ENCODE measurements at places on chromosomes 7 and 10.

DNA sequence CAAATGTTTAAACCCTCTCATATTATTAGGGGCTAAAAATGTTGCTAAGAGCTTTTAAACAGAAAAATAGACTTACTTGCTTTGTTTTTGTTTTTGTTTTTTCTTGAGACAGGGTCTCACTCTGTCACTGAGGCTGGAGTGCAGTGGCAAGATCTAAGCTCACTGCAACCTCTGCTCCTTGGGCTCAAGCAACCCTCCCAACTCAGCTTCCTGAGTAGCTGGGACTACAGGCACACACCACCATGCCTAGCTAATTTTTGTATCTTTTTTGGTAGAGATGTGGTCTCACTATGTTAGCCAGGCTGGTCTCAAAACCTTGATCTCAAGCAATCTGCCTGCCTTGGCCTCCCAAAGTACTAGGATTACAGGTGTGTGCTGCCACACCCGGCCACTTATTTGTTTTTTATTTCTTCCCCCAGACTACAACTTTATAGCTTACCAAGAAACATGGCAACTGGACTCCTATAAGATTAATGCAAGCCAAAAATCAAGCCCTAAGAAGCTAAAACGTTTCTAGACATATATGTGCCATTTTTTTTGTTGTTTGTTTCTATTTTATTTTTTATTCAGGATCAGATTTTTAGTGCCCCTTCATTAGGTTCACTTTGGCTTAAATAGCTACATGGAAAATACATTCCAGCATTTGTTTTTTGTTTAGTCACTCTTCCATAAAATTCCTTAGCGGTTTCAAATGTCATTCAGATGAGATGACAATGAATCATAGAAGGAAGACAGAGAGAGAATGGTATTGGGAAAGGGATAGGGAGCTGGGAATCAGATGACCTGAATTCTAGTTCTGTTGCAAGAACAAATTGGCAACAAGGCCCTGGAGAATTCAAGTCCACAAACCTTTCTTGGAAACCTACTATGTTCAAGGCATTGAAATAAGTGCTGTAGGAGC lies 163.4 kb upstream of the MKLN1 start:
- peak; percentile 98 for DNase-seq

DNA sequence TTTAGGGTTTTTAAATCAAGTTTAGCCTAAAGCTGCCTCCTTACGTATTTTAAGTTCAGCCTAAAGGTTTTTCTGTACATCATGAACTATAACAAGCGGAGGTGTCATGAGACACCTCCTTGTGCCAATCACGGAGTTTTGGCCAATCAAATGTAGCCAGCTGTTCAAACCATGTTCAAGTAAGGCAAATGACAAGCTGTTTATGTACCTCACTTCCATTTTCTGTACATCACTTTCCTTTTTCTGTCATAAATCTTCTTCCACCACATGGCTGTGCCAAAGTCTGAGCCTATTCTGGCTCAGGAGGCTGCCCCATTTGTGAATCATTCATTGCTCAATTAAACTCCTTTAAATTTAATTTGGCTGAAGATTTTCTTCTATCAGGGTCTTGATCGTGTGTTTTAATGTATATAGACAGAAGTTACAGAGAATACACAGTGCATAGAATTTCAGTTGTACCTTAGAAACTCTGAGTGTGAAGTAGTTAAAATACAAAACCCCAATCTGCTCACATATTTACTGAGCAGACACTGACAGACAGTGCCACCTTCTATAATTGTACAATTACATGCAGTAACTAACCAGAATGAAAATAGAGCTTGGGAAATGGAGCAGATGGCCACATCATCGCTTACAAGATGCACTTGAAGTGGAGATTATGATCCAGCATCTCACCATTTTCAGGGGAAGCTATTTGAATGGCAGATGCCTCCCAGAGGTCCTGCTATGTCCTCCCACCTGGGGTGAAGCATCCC lies 76.9 kb upstream of the LANCL2 start:
- no peak for DNase-seq

DNA sequence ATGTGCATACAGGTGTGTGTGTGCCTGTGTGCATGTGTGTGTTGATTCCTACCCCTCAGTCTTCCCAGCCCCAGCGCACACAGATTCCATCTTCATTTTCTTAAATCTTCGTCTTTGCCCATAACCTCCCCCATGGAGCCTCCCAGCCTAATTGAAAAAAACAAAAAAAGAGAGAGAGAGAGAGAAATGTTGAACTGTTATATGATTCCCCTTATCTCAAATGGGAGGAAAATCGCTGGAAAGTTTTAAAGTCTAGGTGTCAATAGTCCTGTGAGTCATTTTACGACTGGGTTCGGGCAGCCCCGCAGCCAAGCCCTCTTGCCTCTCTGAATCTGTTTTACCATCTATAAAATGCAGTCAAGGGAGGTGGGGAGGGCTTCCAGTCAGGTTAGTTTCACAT lies 60.9 kb downstream of the SPOCK2 start:
- peak; percentile 31 for DNase-seq

GRCh38 chr7:83925860-83926259 lies 268.7 kb downstream of the SEMA3A start:
- no peak for DNase-seq

DNA sequence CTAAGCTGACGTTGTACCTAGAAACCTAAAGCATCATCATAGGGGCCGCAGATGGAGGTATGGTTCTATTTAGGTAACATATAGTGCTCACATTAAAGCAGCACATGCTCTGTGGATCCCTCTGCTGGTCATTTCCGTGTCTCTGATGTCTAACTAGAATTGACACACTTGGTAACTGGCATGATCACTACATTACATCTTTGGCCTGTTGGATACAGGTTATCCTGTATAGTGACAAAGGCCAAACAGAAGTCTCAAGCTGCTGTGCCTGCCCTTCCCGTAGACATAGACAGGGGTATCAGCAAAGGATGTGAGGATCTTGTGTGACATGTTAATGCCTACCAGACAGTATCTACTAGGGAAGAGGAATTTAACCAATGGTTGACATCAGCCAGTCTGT lies 51.2 kb downstream of the KIF5B start:
- peak; percentile 25 for DNase-seq

GRCh38 chr7:76201732-76202665 lies at the start of gene SRRM3:
Gene SRRM3, plus strand, starts transcription at chr7:76201896. Its CDS starts 33,171 bp downstream, at chr7:76235067.
- DNase-seq = peak; percentile 2

GRCh38 chr10:78529262-78529661 lies 495.6 kb downstream of the RPS24 start:
- no peak for DNase-seq

GRCh38 chr10:128712661-128713400 lies 586.6 kb upstream of the MKI67 start:
- no peak for DNase-seq

- DNase-seq = peak; percentile 22
These were observed 35.8 kb downstream of the RBM17 start for GRCh38 chr10:6124666-6125065.

DNA sequence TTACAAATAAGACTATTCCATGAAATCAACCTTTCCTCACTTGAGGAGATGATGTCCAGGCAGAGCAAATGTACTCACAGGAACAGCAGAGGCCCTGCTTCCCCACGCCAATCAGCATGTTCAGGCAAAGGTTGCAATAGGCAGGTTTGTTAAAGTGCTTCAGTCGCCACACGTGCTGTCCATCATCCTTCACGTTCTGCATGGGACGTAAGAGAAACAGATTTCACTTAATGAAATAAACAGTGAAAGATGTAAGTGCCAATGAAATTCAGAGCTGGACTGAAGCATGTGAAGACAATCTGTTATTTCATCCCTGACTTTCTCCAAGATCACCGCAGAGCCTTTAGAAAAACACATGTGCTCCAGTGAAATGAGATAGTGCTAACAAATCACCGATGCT lies 217.4 kb downstream of the DGKB start:
- no peak for DNase-seq

DNA sequence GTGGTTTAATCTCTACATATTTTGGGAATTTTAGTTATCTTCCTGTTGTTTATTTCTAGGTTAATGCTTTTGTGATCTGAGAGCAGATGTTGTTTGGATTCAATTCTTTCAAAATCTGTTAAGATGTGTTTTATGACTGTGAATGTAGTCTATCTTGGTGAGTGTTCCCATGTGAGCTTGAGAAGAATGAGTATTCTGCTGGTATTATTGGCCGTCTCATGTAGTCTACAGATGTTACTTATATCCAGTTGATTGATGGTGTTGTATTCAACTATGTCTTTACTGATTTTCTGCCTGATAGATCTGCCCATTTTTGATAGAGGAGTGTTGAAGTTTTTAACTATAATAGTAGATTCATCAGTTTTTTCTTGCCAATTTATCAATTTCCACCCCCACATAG lies 141.4 kb upstream of the FOXP2 start:
- DNase-seq = no peak

DNA sequence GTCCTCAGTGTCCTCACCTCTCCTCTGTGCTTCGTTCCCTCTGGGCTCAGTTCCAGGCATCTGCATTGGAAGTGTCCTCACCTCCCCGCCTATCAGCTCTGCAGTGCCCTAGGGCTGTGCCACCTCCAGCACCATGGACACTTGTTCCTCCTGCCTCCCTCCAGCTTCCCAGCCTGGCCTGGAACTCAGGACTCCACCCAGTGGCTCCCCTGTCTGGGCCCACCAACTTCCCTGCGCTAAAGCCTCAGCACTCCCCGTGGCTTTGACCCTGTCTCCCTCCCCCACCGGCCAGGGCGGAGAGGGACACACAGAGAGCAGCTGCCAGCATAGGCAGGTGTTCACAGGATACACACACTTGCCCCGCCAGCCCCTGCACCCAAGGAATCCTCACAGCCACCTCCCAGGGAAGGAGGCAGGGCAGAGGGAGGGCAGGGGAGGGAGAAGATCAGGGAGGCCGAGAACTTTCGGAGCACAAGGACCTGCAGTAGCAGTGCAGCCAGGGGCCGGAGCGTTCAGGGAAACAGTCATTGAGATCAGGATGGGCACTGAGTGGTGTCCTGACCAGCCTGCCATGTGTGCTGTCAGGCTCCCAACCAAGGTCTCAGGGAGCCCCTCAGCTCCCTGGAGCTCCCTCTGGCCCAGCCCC lies 31.3 kb downstream of the ANXA8 start:
- DNase-seq = no peak

- no peak for DNase-seq
These were observed 128.7 kb downstream of the C10orf105 start for GRCh38 chr10:71590781-71591350.

DNA sequence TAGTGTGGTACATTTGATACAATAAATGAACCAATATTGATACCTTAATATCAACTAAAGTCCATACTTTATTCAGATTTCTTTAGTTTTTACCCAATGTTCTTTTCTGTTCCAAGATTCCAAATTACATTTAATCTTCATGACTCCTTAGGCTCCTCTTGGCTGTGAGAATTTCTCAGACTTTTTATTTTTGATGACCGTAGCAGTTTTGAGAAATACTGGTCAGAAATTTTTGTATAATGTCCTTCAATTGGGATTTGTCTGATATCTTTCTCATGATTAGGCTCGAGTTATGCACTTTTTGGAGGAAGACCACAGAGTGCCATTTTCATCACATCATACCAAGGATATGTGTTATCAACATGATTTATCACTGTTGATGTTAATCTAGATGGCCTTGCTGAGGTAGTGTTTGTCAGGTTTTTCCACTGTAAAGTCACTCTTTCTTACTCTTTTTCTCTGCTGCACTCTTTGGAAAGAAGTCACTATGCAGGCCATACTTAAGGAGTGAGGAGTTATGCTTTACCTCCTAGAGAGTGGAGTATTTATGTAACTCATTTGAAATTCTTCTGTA lies 12.9 kb upstream of the ENTPD1 start:
- DNase-seq = no peak

GRCh38 chr7:50281680-50282445 lies 22.7 kb upstream of the IKZF1 start:
- DNase-seq = no peak

GRCh38 chr7:67313213-67313612 lies 316.6 kb downstream of the TYW1 start:
- no peak for DNase-seq

DNA sequence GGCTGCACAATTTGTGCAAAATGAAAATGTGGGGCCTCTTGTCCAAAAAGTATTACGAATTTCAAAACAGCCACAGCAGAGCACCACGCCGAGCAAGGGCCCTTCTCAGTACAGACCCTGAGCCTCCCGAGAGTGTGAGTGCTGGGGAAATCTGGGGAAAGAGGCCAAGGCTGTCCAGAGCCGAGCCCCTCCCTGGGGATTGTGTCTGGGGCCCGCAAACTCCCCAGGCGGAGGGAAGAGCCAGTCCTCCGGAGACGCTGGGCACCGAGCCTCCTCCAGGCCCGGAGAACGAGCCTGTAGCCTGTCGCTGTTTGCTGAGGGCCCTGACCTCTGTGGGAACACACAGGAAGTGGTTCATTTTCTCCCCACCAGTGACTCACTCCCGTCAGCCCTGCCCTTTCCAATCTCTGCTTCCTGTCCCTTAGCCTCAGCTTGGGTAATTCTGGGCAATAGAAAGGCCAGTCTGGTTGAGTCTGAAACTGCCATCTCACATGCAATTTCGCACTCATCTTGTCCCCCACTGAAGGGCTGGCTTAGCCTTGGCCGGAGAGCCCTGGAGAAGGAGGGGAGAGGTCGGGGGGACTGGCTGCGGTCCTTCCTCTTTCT lies 19.5 kb upstream of the GNA12 start:
- peak; percentile 92 for DNase-seq

- peak; percentile 87 for DNase-seq
These were observed 78.9 kb downstream of the SVIL start for GRCh38 chr10:29555746-29556481.

DNA sequence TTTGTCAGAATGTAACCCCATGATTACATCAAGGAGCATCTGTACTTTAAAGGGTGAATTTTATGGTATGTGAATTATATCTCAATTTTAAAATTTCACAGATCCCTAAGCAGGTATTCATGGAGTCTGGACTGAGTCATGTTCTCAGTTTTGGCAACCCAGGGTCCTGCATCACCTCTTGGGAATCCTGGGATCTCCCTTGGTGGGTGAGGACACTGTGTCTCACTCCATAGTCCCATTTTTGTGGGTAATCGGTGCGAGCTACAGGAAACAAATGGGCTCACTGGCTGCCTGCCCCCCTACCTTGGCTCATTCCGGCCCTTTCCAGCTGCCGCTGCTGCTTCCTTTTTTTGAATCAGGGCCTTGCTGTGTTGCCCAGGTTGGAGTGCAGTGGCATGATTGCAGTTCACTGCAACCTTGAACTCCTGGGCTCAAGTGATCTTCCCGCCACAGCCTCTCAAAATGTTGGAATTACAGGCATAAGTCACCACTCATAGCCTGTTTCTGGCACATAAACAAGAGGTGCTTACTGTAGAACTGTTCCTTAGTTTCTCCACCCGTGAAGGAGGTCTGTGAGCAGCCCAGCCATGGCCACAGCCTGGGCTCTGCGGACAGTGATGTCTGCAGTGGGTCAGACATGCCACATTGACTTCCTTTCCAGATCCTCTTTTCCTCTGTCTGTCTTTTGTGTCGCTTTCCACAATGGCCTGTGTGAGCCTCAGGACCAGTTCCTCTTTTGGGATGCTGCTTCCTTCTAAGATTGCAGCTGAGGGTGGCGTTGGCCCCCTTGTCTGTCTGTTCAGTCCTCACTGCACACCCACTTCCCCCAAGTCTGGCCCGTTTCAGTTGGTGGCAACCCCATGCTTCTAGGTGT lies 14.5 kb downstream of the PALD1 start:
- DNase-seq = no peak

- DNase-seq = no peak
These were observed 255.6 kb upstream of the ZNF32 start for GRCh38 chr10:43904301-43904700.

- DNase-seq = peak; percentile 16
These were observed 161.2 kb upstream of the FAM3C start for GRCh38 chr7:121557034-121557892.

All from renal cortical epithelial cell (primary cell).